ENCODE measurements at places on chromosomes 1 and 21. TPM values are rescaled to one million over a fixed set of nuclear protein-coding genes. Genes with fewer than 3 reads are reported as not detected.

- no peak for DNase-seq
Observed at GRCh38 chr1:54611621-54612020, 11.7 kb downstream of the FAM151A start.

GRCh38 chr1:229062135-229062534 is 208.8 kb upstream of the RAB4A start:
- no peak for DNase-seq

DNA sequence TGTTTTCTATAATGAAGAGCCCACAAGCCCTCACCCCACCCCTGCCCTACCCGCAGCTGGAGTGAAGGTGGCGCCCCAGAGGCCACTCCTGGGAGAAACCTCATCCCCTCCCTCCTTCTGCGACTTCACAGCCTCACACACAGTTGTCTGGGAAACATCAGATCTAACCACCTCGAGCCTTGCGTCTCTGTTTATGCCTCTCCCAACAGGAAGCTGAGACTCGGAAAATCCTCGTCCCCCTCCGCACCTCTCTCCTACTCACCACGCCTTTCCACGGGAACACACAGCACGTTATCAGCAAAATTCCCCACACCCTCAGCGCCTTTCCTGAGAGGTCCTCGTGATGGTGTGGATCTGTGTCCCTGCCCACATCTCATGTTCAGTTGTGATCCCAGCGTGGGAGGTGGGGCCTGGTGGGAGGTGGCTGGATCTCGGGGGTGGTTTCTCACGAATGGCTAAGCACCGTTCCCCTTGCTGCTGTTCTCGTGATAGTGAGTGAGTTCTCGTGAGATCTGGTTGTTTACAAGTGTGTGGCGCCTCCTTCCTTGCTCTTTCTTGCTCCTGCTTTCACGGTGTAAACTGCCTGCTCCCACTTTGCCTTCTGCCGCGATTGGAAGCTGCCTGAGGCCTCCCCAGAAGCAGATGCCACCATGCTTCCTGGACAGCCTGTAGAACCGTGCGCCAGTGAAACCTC is 190.6 kb downstream of the KIF26B start:
- no peak for DNase-seq

GRCh38 chr1:172653015-172653709 is 5.7 kb upstream of the FASLG start:
- DNase-seq = no peak

- DNase-seq = no peak
Observed at GRCh38 chr1:22284906-22285548, 142.1 kb upstream of the WNT4 start.

GRCh38 chr21:43979654-43980053 is 32.5 kb upstream of the TRAPPC10 start:
- no peak for DNase-seq

DNA sequence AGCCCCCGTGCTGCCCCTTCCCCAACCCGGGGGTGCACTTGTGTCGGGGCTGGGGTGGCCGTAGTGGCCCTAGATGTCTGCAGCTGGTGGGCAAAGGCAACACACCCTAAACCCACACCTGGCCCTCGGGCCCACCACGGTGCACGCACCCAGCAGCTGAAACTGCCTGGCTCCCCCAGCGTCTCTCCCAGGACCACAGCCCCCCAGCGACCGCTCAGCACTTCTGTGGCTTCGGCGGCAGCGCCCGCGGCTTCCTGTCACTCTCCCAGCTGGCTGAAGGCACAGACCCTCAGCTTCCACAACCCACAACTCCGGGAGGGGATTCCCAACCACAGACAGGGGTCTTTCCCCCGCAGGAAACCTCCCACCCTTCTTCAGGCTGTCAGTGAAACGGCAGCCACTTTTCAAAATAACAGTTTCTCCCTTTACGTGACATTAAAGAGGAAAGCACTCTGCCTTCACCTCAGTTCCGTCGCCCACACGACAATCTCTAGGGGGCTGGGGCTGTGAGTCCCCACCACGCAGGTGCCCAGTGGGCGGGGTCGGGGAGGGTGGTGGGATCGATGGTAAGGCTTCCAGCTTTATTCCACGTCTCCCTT is 40.7 kb upstream of the COL6A2 start:
- DNase-seq = no peak

DNA sequence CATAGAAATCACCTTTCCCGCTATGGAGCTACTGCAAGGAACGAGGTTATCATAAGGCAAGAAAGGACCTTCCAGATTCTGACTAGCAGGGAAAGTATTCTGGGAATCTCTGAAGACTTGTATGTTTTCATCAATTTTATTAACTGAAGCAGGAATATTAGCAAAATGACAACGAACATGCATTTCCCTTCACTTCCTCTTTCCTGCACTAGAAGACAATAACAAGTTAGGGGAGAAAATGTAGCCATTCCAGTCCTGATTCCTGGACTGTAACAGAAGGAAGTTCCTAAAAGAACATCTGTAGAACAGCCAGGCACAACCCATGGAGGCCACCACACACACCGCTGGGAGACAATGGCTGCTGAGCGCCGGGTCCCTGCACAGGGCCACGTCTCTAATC is 106.8 kb downstream of the RAVER2 start:
- DNase-seq = no peak

GRCh38 chr1:29821605-29822004 is 585.3 kb downstream of the PTPRU start:
- DNase-seq = no peak

GRCh38 chr1:184416481-184416880 is 29.7 kb downstream of the C1orf21 start:
- no peak for DNase-seq

PTPN22 gene
- 3.1 TPM for total RNA-seq

MAP3K7CL gene
- total RNA-seq = 5.8 TPM
